ENCODE measurements at places on chromosomes 3 and 15. TPM values are rescaled to one million over a fixed set of nuclear protein-coding genes. Genes with fewer than 3 reads are reported as not detected.

NTRK3 gene
- 14.5 TPM for total RNA-seq

SMCO1 gene
- not detected for total RNA-seq

PPM1M gene
- 8.9 TPM for total RNA-seq

GRCh38 chr3:69082805-69083204 is 1.9 kb upstream of the ARL6IP5 start:
- H3K4me3 ChIP-seq = no peak overlapping the region
- no peaks in the 10 kb centered on the region for H3K27me3 ChIP-seq
- no peaks in the 10 kb centered on the region for H3K36me3 ChIP-seq
- peak; percentile 82 for DNase-seq
- peaks cover 55% of the 10 kb centered on the region for H3K4me1 ChIP-seq
- H3K27ac ChIP-seq = peak overlapping the region; percentile 56

DNA sequence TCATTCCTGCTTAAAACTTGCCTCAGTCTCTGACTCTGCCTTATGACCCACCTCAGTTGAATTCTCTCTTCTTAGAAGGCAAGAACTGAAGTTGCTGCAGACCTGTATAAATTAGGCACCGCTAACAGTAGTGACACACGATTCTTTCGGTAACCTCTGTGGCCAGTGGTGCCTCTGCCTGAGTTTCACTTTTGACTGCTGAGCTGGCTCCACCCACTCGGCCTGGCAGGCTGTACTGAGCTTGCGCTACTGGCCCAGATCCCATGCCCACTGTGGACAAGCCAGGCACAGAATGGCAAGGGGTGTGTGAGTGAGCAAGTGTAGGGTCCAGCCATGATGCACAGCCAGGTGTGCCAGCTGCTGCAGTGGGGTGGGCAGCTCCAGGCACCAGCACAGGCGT is 19.1 kb upstream of the EIF1B start:
- no peak overlapping the region for H3K27ac ChIP-seq
- H3K4me3 ChIP-seq = no peak overlapping the region
- H3K27me3 ChIP-seq = no peaks in the 10 kb centered on the region
- no peaks in the 10 kb centered on the region for H3K36me3 ChIP-seq
- no peaks in the 10 kb centered on the region for H3K4me1 ChIP-seq
- no peak for DNase-seq

DNA sequence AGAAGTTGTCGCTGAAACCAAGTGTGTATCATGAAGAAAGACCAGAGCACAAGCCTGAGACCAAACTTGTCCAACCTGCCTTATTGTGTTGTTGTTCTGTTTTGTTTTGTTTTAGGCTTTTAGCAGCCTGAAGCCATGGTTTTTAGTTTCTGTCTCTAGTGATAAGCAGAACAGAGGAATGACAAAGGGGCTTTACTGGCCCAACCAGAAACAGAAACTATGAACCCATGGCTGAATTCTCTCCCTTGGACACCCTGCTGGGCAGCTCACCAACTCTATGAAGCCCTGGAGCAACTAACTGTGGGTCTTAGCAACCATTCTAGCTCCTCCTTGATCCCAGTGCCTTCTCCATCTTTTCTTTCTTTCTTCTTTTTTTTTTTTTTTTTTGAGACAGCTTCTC is 30.3 kb downstream of the HCLS1 start:
- no peak overlapping the region for H3K4me3 ChIP-seq
- H3K27ac ChIP-seq = no peak overlapping the region
- H3K4me1 ChIP-seq = no peaks in the 10 kb centered on the region
- no peak for DNase-seq
- H3K27me3 ChIP-seq = no peaks in the 10 kb centered on the region

DNA sequence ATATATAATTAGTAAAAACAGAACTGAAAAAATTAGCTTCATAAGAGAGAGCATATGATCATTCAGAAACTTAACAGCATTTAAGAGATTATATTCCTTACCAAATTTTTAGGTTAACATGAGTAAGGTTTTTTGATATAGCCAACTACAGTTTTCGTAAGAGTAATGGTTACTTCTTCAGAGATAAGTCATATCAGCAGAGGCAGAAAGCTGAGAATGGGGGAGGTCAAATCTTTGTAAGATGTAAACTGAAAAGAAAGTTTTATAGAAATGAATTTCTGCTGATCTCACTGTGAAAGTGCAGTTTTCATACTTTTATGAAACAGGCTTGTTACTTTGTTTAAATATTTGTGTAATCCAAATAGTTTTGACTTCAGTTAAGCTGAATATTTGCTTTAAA is 193.3 kb downstream of the ZBTB20 start:
- no peaks in the 10 kb centered on the region for H3K36me3 ChIP-seq
- H3K27ac ChIP-seq = no peak overlapping the region
- H3K4me3 ChIP-seq = no peak overlapping the region
- H3K27me3 ChIP-seq = no peaks in the 10 kb centered on the region

GRCh38 chr3:135141160-135141559 is 346.1 kb downstream of the EPHB1 start:
- no peak for DNase-seq
- no peaks in the 10 kb centered on the region for H3K36me3 ChIP-seq
- H3K4me3 ChIP-seq = no peak overlapping the region
- H3K27ac ChIP-seq = no peak overlapping the region
